NCI-H226 (cell line): ENCODE measurements at places on chromosomes 7 and 10.

- DNase-seq = no peak
Observed at GRCh38 chr10:16182144-16182543, 254.7 kb upstream of the PTER start.

GRCh38 chr10:20714979-20715378 lies 182.1 kb downstream of the NEBL start:
- no peak for DNase-seq

- DNase-seq = no peak
Observed at GRCh38 chr10:132590094-132590751, 52.6 kb downstream of the INPP5A start.

- DNase-seq = no peak
Observed at GRCh38 chr7:33926535-33926934, 21.2 kb downstream of the BMPER start.

DNA sequence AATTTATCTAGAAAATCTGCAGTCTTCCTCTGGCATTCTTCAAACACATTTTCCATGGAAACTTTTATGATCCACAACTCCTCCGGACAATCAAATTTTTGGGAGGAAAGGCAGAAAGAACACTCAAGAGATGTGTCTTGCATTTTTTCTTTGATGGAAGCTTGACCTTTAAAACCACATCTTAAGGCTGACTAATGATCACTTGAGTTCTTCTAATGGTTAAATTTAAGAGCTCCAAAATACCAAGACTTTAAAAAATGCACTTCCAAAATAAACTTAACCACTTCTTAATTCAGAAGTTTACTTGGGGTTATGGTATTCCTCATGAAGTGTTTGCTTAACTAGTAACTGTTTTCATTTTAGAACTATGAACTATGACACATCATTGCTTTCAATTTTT lies 43.3 kb downstream of the ETV1 start:
- peak; percentile 33 for DNase-seq

- peak; percentile 23 for DNase-seq
Observed at GRCh38 chr10:88999625-89000024, 9.0 kb downstream of the FAS start.

DNA sequence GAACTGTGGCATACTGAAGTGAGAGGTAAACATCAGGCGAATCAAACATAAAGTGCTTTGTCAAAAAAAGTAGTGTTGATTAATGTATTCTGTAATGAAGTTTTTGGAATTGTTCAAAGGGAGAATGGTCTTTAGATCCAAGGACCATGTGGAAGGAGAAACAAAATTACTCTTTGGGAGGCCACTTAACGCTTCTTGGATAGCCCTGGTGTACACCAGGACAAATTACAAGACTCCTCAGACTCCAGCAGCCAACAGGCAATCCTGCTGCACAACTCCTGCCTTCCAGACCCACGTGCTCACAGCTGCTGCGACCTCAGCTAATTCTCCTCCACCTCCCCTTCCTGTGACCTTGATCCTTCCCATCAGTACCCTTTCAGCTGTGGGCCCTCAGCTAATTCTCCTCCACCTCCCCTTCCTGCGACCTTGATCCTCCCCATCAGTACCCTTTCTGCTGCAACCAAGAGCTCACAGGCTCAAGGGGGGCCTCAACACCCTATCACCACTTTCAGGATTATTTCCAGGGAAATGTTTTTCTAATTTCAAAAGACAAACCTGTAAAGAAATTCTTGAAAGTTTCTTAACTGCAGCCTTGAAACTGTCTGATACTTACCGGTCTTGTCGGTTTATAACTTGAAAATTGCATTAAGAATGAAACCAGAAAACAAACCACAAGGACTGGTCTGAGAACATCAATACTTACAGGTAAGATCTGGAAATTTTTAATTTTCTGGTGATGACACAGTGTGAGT lies 29.7 kb upstream of the DDC start:
- no peak for DNase-seq

GRCh38 chr10:101767600-101767945 lies 8.3 kb downstream of the FGF8 start:
- DNase-seq = no peak

DNA sequence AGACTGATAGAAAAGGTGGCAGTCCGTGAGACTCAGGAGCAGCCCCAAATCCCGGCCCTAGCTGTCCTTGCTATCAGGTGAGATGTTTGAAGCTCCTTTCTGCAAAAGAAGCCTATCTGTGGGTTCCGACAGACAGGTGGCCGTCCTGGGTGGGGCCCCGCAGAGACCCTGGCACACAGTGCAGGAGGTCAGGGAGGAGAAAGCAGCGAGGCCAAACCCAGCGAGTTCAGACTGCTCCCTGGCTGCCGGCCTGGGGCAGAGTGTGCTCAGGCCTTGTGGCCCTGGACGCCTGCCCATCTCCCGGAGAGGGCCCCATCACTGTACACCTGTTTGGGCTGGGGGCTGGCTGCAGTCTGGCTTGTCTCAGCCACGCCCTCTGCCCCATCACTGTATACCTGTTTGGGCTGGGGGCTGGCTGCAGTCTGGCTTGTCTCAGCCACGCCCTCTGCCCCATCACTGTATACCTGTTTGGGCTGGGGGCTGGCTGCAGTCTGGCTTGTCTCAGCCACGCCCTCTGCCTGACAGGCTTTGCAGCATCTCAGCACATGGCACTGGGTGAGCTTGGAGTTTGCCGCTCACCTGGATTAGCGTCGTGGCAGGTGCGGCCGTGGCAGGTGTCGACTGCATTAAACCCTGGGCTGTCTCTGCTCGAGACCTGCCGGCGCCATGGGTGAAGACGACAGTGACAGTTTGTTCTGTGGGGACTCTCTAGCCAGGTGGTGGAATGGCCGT lies 11.8 kb upstream of the PRKAR1B start:
- no peak for DNase-seq

DNA sequence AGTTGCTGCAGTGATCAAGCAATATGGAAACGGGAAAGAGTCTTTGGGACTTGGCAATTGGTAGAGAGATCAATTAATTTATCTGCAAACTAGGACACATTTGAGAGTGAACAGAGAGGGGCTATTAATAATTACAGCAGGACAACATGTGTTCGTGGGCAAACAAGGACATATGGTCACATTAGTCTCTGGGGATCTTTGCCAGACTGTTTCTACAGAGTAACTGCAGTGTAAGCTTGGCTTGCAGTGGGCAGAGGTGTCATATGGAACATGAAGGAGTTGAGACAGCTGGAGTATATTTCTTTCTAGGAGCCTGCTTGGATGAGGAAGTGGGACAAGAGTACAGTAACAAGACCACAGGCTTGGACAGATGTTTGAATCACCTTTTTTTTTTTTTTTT lies 232.1 kb upstream of the LYZL1 start:
- no peak for DNase-seq
